ENCODE measurements at places on chromosomes 12 and 14. TPM values are rescaled to one million over a fixed set of nuclear protein-coding genes. Genes with fewer than 3 reads are reported as not detected.
A peak's percentile ranks its signal among the peaks of the same experiment; 100 is the strongest.

Gene SDR9C7
- 2.4 TPM for polyA plus RNA-seq

Gene KRT7
- 117 TPM for polyA plus RNA-seq

GRCh38 chr12:34399631-34400410 lies 377.5 kb downstream of the ALG10 start:
- no peak for DNase-seq

GRCh38 chr12:12883369-12884001 lies 7.9 kb upstream of the GPRC5A start:
- no peak for DNase-seq

- DNase-seq: peak; percentile 81
Observed at GRCh38 chr12:32115404-32116104, 8.9 kb downstream of the BICD1 start.

- DNase-seq: no peak
Observed at GRCh38 chr14:43764433-43764832, 742.6 kb downstream of the FSCB start.

GRCh38 chr14:77605392-77605972 lies 11.0 kb downstream of the SPTLC2 start:
- DNase-seq: no peak

GRCh38 chr14:97977651-97978261 lies 1180.6 kb downstream of the VRK1 start:
- DNase-seq: peak; percentile 38

DNA sequence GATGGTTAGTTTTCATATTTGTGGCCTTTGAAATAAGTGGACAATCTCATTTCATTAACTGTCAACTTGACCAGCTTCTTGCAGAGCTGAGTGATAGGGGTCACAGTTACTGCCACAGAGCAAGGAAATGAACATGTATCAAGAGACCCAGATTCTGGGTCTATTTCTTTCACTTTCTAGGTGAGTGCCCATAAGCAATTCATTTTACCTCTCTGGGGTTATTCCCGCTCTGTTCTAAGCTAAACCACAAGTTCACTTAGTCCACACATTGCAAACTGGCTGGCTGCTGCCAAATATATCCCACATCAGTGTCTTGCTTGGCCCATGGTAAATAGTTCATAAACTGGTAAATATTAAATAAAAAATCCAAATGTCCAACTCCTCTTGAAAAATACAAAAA lies 29.9 kb downstream of the GPHB5 start:
- DNase-seq: no peak

DNA sequence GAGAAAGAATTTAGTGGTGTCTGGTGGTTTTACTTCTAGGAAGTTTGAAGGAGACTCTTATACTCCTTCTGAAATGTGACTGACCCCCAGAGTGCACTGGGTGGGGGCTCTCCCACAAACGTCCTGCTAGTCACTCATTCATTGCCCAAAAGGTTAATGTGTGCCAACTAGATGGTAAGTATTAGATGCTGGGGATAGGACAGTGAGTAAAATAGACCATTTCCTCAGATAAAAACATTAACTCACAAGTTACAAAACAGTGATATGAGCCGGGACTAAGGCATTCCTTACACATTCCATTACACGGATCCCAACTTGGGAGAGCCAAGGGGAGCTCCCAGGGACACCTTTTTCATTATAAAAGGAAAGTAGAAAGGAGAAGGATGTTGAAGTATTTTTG lies 185.1 kb downstream of the ATXN7L3B start:
- no peak for DNase-seq

DNA sequence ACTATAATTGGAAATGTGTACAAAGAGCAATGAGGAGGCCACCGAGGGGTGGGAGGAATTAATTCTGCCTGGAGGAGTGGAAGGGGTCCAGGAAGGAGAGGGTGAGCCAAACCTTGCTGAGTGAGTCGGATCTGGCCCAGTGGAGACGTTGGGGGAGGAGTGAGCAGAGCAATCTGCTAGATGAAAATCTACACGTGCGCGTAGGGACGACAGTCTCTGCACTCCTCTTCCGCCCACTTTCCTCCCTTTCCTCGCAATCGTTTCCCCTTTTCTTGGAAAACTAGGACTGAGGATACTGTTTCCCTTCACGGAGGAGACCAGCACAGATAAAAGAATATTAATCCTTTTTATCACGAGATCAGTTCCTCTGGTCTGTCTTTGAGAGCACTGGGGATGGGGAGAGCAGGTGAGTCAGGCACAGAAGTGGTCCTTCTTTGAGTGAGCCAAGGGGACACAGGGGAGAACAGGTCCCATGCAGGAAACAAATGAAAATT lies 2.9 kb upstream of the NAB2 start:
- no peak for DNase-seq

- no peak for DNase-seq
Observed at GRCh38 chr12:109047081-109047805, 5.1 kb upstream of the USP30 start.

All from keratinocyte (primary cell).